Effector CD4-positive, alpha-beta T cell (primary cell): ENCODE measurements at places on chromosomes 12 and 14.

DNA sequence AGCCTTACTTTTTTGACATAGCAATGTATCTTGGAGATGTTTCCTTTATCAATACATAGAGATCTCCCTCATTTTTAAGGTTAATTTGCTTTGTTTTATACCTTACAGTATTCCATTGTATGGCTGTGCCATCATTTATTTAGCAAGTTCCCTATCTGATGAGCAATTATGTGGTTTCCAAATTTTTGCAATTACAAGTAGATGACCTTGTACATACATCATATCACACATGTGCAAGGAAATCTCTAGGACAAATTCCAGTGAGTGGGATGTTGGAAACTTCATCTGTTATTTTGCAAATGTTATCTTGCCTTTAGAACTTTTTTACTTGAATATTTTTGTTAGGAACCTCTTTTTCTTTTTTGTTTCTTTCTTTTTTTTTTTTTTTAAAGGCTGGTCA is 49.7 kb downstream of the DRAM1 start:
- no peak for DNase-seq

GRCh38 chr14:38127784-38128183 is 79.9 kb upstream of the SSTR1 start:
- DNase-seq = no peak

DNA sequence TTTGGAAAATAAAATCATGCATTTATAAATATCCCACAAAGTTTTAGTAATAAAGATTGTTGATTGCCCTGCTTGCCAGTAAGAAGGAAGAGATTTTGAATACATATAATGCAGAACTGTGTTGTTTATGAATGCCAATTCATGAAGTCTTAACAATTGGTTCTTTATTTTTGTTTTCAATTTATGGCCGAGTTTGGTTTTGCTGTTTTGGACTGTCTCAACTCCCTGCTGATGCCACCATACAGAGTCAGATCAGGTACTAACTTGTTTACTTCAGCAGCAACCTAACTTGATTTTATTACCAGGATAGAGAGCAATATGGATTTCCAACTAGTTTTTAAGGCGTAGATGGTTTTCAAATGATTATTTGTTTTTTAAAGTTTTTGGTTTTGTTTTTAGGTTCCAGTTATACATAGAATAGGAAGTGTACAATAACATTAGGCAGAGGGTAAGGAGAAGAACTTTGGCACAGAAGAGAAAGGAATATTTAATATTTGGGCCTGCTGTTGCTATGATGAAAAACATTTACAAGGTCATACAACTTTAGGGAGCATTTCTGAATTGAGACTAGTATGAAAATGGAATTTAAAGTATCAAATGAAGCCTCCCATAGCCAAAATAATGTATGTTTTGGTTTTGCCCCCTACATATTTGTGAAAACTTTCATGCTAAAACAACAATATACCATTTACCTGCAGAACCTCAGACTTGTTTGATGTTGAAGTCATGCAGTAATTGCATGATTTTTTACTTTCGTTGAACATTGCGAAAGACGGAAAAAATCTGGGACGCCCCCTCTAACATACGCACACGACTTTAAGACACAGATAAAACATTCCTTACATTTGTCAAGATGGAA is 904 bp upstream of the FAM177A1 start:
- DNase-seq = no peak

- no peak for DNase-seq
These were observed 31.6 kb downstream of the CCDC85C start for GRCh38 chr14:99572173-99572999.

GRCh38 chr14:68238976-68239375 is 419.4 kb downstream of the RAD51B start:
- DNase-seq = no peak

DNA sequence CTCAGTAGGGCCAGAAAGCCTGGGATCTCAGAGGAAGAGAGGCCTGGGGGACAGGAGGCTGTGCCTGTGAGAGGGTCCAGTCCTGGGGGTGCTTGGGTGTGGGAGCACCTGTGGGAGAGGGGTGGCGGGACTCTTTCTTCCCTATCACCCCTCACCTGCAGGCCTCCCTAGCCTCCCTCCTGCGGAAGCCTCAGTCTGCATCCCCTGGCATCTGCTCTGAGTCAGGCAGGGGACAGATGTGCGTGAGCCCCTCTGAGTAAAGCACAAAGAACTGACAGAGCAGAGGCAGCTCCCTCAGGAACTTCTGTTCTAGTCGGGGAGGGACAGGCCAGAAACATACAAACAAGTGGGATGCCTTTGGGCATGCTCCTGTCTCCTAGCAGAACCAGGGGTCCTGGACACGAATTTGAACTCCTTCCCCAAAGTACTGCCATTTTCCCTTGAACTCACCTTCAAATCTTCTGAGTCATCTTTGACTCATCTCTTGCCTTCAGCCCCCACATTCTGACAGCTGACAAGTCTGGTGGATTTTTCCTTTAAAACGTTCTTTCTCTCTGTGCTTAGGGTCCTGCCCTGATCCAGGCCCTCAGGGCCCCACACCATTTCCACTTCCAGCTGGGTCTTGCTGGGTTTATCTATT is 8.5 kb upstream of the HSP90AA1 start:
- DNase-seq = no peak

GRCh38 chr12:67193704-67194103 is 75.5 kb upstream of the CAND1 start:
- no peak for DNase-seq

GRCh38 chr14:51593397-51593796 is 58.3 kb upstream of the FRMD6 start:
- no peak for DNase-seq
